Stimulated activated CD4-positive, alpha-beta T cell treated with anti-CD3 and anti-CD28 coated beads, Interleukin-1b, Interleukin-23, amount 100 ng/mL, for 4 hours (primary cell): ENCODE measurements at places on chromosomes 11 and 22.

- DNase-seq = no peak
These were observed 219.7 kb downstream of the BARX2 start for GRCh38 chr11:129595038-129595962.

DNA sequence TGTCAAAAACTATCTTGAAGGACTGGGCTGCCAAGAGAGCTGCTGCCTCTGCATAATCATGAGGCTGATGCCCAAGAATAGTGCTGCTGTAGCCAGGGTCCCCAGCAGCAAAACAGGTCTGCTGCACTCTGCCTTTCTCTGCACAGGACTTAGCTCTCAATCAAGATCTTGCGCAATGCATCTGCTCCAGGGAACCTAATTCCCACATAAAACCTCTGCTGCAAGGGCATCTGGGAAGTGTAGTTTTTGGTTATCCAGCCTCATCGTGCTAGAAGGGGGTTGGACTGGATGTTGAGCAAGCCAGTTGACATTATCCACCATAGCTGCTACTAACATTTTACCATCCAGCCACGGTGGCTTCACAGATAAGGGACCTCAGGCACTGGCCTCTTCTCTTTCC is 192.7 kb downstream of the C11orf91 start:
- no peak for DNase-seq

GRCh38 chr11:15212876-15213275 is 98.2 kb downstream of the INSC start:
- DNase-seq = no peak

- no peak for DNase-seq
These were observed 9.1 kb upstream of the TUB start for GRCh38 chr11:8071616-8072581.

DNA sequence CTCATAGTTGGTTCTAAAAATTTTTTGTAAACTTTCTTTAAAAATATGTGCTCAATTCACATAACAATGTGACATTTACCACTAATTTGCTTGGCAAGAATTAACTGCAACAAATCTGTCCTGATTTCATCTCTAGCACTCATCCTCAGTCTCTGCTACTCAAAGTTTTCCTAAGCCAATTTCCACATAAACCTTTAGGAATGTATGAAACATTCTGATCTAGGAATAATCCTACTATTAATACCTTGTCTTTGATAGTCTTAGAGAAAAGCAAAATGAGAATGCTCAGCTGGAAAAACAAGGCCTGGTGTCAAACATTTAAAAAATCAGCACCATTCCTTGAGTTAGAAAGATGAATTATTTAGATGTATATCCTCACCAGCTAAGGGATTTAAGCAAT is 114.3 kb downstream of the CD44 start:
- no peak for DNase-seq

DNA sequence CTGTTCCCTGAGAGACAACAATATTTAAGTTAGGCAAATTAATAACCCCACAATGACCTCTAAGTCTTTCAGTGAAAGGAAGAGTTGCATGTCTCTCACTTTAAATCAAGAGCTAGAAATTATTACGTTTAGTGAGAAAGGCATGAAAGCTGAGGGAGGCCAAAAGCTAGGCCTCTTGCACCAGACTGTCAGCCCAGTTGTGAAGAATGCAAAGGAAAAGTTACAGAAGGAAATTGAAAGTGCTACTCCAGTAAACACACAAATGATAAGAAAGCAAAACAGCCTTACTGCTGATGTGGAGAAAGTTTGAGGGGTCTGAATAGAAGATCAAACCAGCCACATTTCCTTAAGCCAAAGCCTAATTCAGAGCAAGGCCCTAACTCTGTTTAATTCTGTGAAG is 45.0 kb downstream of the BBOX1 start:
- DNase-seq = no peak

DNA sequence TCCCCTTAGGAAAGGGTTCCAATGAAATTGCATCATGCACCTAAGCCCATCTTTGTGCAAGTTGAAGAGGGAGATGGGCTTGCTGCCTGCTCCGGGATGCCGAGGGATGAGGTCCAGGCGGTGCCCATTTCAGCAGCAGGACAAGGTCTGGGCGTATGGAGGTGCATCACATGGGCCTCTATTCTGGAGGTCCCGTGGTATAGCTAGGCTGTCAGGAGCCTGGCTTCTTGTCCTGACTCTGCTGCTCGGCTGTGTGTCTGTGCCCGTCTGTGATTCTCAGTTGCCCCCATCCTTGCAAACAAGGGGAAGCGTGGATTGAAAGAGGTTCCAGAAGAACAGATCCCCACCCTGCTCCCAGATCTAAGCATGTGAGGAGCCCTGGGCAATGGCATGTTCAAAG is 130.0 kb downstream of the OSBP2 start:
- DNase-seq = no peak

- peak; percentile 90 for DNase-seq
These were observed 638 bp upstream of the PITPNM1 start for GRCh38 chr11:67505605-67506396.

DNA sequence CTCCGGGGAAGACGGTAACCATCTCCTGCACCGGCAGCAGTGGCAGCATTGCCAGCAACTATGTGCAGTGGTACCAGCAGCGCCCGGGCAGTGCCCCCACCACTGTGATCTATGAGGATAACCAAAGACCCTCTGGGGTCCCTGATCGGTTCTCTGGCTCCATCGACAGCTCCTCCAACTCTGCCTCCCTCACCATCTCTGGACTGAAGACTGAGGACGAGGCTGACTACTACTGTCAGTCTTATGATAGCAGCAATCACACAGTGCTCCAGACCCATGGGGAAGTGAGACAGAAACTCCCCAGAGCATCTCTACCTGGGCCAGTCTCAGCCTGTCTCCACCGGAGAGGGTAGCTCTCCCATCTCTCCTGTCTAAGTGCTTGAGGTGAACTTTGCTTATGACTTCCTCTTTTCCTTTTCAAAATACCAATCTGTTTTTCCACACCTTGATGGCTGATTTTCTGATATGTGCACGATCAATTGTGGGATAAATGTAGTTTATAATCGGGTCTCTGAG is 48.5 kb upstream of the VPREB1 start:
- no peak for DNase-seq

- no peak for DNase-seq
These were observed 22.3 kb downstream of the LAYN start for GRCh38 chr11:111562692-111563389.

DNA sequence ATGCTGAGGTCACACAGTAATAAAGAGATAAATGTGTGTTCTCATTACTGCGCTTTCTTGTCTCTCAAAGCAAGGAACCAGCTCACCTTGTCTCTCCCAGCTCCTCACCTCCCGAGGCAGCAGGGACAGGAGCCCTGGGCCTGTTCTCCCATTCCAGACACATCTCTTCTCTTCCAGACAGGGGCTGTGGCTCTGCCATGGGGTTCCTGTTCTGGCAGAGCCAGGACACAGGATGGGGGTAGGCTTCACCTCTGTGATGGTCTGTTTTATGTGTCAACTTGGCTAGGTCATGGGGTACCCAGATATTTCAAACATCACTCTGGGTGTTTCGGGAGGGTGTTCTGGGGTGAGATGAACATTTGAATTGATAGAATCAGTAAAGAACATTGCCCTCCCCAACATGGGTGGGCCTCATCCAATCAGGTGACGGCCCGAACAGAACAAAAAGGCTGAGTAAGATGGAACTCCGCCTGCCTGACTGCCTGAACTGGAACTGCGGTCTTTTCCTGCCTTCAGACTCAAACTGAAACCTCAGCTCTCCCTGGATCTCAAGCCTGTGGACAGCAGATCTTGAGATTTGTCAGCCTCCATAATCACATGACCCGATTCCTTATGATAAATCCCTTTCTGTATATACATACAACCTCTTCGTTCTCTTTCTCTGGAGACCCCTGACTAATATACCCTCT is 2.0 kb upstream of the VSIG10L2 start:
- DNase-seq = no peak

GRCh38 chr22:24848559-24849168 is 42.7 kb downstream of the SGSM1 start:
- DNase-seq = no peak

DNA sequence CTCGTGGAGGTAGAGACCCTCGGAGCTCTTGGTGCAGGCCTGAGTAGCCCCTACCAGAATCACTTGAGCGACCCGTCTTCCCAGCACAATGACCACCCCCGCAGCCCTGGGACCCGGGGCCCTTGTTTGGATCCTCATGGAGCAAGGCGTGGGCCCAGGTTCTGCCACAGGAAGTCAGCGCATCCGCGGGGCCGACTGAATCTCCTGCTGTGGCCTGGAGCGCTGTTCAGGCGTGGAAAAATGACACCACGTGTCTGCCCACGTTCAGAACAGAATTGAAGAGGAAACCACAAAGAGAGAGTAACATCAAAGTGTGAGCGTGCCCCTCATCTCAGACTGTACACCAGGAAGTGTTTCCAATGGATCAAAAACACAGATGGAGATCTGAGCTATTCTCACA is 1479.2 kb downstream of the TBC1D22A start:
- DNase-seq = no peak

DNA sequence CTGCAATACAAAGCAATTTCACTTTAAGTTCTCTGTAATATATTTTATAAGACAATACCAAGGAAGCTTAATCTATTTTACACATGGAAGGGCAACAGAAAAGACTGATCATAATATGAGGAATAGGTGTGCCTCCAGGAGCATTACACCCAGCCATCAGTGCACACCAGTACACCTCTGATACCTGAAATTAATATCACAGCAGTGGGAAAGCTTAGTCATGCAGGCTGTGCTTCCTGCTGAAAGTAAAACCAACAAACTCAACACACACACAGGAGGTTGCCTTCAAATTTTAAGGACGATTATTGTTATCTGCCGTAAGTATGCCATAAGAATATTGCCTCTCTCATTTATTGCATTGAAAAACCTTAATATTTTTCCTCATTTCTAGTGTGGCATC is 1119.1 kb upstream of the TENM4 start:
- DNase-seq = no peak

- DNase-seq = no peak
These were observed 27.6 kb downstream of the ALKBH3 start for GRCh38 chr11:43908191-43908590.

- DNase-seq = no peak
These were observed 4.8 kb upstream of the SAA2 start for GRCh38 chr11:18253233-18253632.

DNA sequence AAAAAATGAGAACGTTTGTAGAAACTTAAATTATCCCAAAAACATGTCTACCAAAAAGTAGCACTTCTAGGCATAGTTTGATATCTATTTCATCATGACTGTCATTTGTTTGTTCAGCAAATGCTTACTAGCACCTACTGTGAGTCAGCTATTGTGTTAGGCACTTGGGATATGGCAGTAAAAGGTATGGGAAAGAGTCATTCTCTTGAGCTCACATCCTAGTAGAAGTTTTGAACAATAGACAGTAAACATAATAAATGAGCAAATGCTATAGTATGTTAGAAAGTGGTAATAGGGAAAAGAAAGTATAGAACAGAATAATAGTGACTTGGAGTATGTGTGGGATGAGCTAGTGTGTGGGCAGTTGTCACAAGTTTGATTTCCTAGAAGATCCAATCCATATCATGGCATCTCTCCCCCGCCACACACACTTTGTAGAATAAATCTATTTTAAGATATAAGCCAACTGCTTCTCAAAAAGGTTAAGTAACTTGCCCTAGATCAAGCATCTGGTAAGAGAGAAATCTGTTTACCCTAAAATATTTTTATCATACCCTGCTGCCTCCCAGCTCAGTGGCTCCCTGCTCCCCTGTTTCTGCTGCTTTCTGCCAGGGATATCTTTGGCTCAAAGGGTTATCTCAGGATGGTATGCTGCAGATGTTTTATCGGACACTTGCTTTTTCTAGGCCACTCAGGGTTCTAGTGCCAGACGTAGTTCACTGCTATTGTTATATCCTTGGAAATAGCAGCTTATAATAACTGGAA is 129.7 kb downstream of the NCAM1 start:
- no peak for DNase-seq

GRCh38 chr22:25447067-25447685 is 117.3 kb upstream of the GRK3 start:
- no peak for DNase-seq

GRCh38 chr11:44446366-44446762 is 119.1 kb upstream of the CD82 start:
- DNase-seq = no peak

- DNase-seq = no peak
These were observed 36.4 kb downstream of the RAB30 start for GRCh38 chr11:83035070-83035854.

DNA sequence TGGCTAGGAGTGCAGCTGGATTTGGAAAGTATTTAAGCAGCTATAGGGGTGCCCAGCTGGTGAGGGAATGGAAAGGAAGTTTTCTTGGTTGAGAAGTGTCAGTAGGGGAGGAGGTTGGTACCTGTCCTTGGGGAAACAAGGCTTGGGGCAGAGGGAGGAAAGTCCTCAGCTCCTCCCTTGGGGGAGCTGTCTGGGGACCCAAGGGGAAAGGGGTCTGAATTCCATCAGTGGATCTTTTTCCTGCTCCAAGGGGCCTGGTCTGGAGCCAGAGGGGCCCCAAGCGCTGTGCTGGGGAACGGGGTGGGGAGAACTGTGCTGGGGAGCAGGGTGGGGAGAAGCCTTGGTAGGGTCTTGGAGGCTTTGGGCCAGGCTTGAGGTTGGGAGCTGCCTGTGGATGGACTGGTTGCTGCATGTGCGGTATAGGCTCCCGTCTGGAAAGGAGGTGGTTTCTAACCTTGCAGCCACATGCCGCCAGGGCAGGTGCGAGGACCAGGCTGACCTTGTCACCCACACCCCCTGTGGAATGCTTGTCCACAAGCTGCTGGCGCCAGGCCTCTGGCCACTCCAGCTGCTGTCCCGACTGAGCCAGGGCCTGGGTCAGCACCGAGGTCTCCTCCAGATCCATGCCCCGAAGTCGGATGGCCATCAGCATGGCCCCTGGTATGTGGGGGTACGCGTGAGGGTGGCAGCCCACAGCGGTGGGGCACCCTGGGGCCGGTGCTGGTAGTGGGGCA is 963 bp downstream of the TYMP start:
- no peak for DNase-seq

DNA sequence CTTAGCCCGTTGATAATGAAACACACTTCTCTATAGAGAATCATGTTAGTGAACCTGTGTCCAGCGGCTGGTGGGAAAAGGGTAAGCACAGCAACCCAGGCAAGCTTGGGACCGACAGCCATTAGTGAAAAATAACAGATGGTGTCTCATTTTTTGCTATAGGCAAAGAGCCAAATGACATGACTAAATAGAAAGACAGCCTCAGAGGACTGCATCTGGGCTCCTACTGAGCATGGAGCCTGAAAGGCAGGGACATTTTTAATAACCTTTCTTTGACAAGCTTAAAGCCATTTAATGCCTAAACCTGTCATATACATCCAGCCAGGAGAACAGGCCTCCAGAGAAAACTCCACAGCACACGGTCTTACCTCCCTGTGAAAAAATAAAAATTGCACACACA is 67.0 kb downstream of the FANCF start:
- no peak for DNase-seq

DNA sequence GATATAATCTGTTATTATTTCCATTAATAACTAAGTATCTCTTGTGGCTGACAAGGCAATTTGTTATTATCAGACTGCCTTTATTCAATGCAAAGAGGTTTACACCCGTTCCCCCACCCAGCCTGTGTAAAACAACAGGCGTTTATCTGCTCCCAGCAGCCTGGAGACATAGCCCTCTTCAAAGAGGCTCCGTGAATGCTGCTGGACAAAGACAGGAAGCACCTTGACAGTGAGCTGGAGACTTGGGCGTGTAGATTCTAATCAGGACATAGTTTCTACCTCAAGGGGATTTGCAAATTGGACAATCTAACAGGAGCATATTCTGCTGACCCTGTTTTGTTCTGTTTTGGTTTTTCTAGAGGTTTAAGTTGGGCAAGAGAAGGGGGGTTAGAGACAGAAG is 733.0 kb upstream of the KIRREL3 start:
- no peak for DNase-seq
